Left lung (tissue), 14 donors: ENCODE measurements at places on chromosomes 7 and 10. TPM values are rescaled to one million over a fixed set of nuclear protein-coding genes. Genes with fewer than 3 reads are reported as not detected.

DNA sequence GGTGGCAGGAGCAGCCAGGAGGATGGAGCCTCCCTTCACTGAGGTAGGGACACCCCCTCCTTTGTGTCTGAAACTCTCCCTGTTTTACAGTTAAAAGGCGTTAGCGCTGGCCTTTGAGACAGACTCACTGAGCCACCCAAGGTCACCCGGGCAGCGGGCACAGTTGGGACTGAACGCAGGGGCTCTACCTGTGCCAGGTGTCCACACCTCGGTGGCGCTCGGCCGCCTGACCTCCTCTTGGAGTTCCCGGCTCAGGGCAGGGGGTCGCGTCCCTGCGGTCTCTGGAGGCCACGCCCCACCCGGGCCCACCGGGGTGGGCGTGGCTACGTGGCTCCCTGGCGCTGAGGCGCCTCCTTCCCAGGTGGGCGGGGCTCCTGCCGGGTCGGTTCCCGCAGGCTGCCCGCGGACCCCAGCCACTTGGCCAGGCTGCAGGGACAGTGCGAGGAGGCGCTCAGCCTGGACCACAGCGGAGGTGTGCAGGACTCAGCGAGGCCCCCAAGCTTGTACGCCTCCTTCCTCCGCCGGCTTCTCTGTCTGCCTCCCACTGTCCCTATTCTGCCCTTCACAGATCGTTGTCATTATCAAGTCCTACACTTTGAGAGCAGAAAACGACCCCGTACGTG, 39.9 kb upstream of the LEP start:
- no peaks in the 10 kb centered on the region for H3K36me3 ChIP-seq
- H3K27me3 ChIP-seq: peaks cover 56% of the 10 kb centered on the region
- H3K4me3 ChIP-seq: no peak overlapping the region
- H3K27ac ChIP-seq: no peak overlapping the region

RPEL1 gene
- total RNA-seq: 0.12 TPM

DNA sequence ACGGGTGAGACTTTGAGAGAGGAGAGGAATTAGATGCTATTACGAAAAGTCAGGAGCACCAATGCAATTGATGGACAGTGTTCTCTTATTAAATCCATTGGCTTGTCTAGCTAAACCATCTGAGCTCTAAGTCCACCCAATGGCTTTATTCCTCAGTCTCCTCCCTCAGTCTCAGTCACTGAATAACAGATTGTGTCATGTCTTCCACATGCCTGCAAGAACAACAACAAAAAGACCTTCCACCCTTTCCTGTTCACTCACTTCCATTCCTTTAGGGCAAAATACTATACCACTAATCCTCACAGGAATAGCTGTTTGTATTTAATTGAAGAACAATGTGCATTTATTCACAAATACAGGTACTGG, 154.8 kb upstream of the LAMB4 start:
- H3K27ac ChIP-seq: no peak overlapping the region
- no peaks in the 10 kb centered on the region for H3K27me3 ChIP-seq
- H3K4me1 ChIP-seq: no peaks in the 10 kb centered on the region
- no peak for DNase-seq
- H3K36me3 ChIP-seq: no peaks in the 10 kb centered on the region

GRCh38 chr7:100024020-100024619, 8.7 kb downstream of the ZKSCAN1 start:
- no peak for DNase-seq
- no peak overlapping the region for H3K27ac ChIP-seq
- H3K27me3 ChIP-seq: no peaks in the 10 kb centered on the region
- peaks cover 4% of the 10 kb centered on the region for H3K36me3 ChIP-seq

- H3K27me3 ChIP-seq: no peaks in the 10 kb centered on the region
- H3K4me1 ChIP-seq: no peaks in the 10 kb centered on the region
- no peak overlapping the region for H3K27ac ChIP-seq
- H3K36me3 ChIP-seq: no peaks in the 10 kb centered on the region
- DNase-seq: no peak
Observed at GRCh38 chr7:105296491-105296890, 92.2 kb downstream of the SRPK2 start.

GRCh38 chr10:105023211-105024111, 382.4 kb downstream of the SORCS3 start:
- H3K4me1 ChIP-seq: no peaks in the 10 kb centered on the region
- DNase-seq: peak; percentile 13
- no peak overlapping the region for H3K4me3 ChIP-seq
- no peak overlapping the region for H3K27ac ChIP-seq
- no peaks in the 10 kb centered on the region for H3K36me3 ChIP-seq
- no peaks in the 10 kb centered on the region for H3K27me3 ChIP-seq

SLC13A1 gene
- total RNA-seq: not detected

- no peak overlapping the region for H3K27ac ChIP-seq
- H3K36me3 ChIP-seq: no peaks in the 10 kb centered on the region
- no peak for DNase-seq
- no peaks in the 10 kb centered on the region for H3K27me3 ChIP-seq
Observed at GRCh38 chr7:31186202-31186601, 134.1 kb downstream of the ADCYAP1R1 start.

GRCh38 chr10:106242301-106242700, 922.2 kb downstream of the SORCS1 start:
- H3K4me1 ChIP-seq: no peaks in the 10 kb centered on the region
- no peaks in the 10 kb centered on the region for H3K36me3 ChIP-seq
- no peak overlapping the region for H3K27ac ChIP-seq
- H3K27me3 ChIP-seq: no peaks in the 10 kb centered on the region
- DNase-seq: no peak

ZNF25 gene
- total RNA-seq: 8.7 TPM
